Right cardiac atrium (tissue), 5 donors: ENCODE measurements at places on chromosomes 3 and 15. TPM values are rescaled to one million over a fixed set of nuclear protein-coding genes. Genes with fewer than 3 reads are reported as not detected.

- no peak for DNase-seq
Observed at GRCh38 chr3:87001473-87002098, 10.6 kb upstream of the VGLL3 start.

DNA sequence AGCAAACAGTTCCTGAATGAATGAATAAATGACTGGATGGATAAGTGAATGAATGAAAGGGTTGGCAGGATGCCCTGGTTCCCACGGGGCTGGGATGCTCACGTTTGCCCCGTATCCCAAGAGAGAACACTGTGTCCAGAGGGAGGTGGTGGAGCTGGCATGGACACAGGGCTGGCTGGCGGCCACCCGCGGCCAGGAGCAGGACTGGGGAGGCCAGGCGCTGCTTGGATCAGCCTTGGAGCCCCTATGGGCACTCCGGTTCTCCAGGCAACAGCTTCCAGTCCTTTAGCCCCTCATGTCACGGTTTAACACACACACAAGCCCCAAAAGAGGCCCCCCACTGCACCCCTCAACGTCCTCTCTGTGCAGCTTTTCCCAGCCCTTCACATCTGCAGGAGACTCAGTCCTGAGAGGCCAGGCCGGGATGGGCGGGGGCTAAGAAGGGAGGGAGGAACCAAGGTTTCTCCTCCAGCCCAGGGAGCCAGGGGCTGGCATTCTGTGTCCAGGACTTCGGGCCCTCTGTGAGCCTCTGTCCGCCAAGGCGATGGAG lies 86.0 kb upstream of the ALDH1L1 start:
- DNase-seq, result peak; percentile 91

- DNase-seq, result no peak
Observed at GRCh38 chr15:94602754-94603470, 371.6 kb downstream of the MCTP2 start.

The ULK4 gene
- 22.4 TPM for total RNA-seq

- no peak for DNase-seq
Observed at GRCh38 chr3:139689708-139690228, 12.0 kb upstream of the NMNAT3 start.

DNA sequence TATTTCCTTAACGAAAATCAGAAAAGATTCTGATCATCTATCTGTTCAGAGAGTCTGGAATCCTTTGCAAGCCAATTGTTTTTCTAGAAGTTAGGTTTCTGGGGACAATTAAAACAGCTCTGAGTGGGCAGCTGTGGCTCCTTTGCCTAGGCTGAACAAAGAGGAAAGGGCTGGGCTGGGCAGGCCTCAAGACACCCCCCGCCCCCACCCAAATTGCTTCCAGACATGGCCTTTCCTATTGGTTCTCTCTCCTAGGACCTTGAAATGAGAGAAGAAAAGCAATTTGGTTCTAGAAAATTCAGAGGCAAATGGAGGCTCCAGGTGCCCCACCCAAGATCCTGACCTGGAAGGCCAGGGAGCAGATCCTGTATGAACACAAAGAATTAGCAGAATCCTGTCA lies 2.3 kb upstream of the ADPGK start:
- DNase-seq, result no peak

DNA sequence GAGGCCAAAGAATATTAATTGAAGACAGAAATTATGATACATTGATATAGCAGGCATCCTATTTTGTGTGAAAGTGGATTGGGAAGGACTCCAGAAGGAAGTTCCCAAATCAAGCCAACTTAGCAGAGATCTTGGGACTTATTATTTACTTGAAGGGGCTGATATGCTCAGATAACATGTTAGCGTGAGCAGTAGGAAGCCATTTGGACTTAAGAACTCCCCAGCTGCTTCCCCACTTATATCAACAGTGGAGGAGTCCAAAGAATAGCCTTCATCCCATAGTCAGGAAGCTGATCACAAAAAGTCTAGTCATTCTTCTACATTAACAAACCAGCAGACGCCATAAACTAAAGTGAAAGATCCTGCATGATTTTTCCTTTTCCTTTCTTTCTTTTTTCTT lies 200.0 kb downstream of the ATP8B4 start:
- no peak for DNase-seq

DNA sequence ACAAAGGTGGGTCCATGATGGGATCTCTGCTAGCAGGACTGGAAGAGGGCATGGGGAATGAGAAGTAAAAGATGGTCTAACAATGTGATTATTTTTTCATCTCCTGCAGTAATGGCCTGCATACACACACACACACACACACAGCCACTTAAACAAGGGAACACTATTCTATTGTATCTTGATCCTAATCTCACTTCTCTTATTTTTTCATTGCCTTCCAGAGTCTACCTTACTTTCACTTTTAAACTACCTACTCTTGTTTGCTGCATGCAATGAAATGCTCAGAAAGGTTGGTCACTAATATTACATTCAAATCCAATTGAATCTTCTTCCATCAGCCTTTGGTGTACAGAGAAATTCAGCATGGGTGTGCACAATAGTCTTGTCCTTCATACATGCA lies 853.8 kb downstream of the IGSF11 start:
- DNase-seq, result no peak

GRCh38 chr3:127419182-127419581 lies 131.3 kb upstream of the PRR20G start:
- no peak for DNase-seq

- DNase-seq, result no peak
Observed at GRCh38 chr15:69843276-69843899, 254.3 kb downstream of the TLE3 start.
